ENCODE measurements at places on chromosomes 3 and 15.
A peak's percentile ranks its signal among the peaks of the same experiment; 100 is the strongest.

DNA sequence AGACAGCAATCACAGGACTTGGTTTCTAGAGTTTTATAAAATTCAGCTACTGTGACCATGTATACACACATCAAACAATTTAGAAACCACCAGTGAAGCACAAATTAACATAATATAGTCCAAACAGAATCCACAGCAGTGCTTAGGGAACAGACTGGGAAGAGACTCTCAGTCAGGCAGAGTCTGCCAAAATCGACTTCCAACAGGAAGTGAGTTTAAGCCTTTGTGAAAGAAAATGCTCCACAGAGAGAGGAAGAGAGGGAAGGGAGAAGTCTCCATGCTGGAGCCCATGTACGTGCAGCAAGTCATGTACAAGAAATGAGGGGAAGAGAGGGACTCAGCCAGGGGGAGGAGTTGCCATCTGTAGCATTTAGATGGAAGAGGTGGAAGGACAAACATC lies 172.6 kb downstream of the IL5RA start:
- no peak for DNase-seq

DNA sequence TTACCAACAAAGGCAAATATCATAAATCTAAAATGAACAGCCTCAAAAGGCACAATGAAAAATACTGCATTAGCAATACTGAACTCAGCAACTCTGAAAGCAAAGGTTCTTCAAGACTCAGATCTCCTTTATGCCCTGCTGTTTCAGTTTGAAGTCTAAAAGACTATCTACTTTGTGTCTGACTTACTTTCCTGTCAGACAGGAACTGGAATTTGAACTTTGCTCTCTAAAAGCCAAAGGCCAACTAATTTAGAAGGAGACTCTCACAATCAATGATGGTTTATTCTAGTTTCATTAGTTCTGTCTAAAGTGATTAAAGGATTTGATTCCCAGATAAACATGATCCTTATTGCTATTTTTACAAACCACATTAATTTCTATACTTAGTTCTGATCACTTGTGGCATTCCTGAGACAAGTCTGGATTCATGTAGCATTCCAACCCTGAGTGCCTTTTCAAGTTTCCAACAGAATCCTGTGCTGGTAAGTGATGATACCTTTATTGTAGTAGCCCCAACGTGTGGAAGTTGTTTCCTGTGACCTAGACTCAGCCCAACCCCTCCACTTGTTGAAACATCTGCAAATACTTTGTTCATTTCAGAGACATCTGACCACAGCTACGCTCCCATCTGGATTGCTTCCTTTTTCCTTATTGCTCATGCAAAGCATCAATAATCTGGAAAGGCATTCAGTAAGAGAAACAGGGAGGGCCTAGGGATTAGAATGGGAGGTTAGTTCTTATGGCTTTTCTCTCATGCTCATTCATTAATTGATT lies 14.9 kb upstream of the LEKR1 start:
- DNase-seq, result peak; percentile 87

DNA sequence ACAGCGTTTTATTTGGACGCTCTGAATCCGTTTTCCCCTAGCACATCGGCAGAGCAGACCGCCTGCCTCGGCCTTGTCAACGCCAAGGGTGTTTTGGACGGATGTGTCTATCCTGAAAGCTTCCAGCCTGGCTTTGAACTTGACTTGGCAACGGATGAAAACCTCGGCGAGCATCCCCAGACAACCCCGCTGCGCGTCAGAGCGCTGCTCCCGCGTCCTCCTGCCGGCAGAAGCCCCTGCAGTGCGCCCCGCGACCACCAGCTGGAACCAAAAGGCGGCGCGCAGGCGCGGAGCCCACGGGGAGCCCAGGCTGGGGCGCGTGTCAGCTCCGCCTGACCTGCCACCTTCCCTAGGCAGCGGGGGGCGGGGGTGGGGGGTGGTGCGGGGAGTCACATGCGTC lies 26.2 kb upstream of the ARL8B start:
- DNase-seq, result peak; percentile 36

DNA sequence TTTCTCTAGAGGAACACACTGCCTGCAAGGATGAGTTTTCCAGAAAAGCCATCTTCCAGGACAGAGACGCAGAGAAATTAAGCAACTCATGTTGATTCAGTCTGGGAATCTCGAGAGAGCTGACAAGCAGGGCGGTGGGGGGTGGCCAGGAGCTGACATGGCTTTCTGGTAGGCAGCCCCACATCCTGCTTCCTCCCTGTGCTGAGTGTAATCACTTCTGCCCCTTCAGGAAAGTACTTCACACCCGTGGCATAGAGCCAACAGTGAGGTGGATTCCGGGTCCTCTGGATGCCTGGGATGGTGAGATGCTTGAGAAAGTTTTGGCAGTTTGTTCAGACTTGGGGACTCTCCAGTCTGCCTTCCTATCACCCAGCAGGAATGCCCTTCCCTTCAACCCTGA lies 221.1 kb downstream of the SLCO3A1 start:
- no peak for DNase-seq

DNA sequence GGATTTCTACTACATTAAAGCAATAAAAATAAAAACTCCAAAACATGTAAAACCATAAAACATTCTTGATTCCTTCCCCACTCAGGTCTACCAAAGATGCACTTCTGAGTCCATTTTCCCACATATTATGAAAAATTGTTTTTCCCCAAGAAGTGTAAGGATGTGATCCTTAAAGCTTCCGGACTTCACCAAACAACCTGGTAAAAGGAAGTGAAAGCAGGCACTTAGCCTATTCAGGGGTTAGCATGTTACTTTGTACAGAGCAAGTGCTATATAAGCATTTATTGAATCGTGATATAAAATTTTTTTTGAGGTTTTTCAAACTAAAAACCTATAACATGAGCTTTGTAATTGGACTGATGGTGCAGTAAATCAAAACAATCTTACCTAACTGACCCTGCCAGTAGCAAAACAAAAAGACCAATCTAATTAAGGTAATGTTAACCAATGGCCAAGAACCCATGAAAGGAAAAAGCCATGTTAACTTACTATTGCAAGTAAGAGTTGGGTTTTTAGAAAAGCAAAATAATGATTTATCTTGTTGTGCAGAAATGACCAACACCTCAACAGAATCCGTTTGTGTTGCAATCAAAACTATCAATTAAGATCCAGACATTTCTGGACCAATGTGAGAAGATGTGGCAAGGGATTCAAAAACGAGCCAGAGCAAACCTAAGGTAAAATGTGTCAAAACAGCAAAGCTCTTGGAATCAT lies 1.8 kb downstream of the SETD2 start:
- no peak for DNase-seq
